ENCODE measurements at places on chromosomes 2 and 18.

- peak; percentile 60 for DNase-seq
These were observed 24.5 kb upstream of the HPCAL1 start for GRCh38 chr2:10278029-10278762.

DNA sequence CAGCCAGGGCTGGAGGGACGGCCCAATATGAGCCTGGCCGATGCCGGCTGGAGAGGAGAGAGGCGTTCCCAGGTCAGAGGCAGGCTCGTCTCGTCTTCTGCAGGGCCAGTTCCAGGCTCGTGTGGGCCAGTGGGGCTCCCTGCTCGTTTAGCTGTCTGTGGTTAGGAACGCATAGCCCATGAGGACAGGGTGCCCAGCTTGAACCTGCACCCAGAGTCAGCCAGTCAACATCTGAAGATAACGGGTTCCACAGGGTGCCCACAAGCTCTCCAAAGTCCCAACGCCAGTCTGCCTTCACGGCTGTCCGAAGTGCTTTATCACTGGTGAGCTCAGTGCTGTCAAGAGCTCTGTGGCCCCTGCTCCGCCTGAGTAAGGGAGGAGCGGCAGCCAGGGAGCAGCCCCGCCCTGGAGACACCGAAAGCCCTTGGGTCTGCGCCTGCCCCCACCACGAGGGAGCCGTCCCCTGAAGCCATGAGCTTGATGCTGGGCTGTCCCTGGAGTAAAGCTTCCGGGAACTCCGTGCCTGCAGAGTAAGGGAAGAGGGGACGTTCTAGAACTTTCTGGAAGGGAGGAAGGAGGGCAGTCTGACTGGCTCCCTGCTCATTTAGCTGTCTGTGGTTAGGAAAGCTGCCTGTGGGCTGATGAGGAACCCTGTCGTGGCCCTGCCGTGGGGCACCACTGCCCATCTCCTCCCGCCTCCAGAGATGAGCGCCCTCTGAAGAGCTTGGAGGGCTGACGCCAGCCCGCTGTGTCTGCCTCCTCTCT lies 2.7 kb upstream of the HSBP1L1 start:
- no peak for DNase-seq

DNA sequence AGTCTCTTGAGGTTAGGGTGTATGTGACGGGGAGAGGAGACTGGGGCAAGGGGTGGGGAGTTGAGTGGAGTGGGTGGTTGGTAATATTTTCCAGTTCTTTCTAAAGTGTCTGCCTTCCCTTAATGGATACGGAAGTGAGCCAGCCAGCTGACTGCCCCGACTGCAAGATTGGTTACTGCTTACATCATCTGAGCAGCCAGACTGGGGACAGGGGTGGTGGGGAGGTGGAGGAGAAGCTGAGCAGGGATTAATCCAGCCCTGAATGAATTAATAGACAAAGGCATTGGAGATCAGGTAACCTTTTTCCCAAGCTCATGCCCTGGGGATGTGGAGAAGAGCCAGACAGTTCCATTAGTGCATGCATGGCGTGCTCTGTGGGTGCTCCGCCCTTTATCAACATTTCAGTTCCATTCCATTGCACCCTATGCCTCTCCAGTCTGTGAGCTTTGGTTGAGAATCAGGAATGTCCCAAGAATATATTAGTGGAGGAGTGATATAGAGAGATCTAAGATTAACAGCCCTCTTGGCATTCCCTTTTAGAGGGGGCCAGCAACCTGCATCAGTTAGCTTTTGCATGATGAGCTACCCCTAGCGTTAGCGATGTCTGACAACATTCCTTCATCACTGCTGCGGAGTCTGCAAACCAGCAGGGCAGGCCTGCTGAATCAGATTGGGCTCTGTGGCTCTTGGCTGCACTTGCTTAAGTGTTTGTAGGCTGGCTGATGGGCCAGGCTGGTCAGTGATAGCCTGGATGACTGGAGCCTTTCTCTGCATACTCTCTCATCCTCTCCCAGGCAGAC lies 67.4 kb downstream of the TNP1 start:
- DNase-seq: no peak

GRCh38 chr18:58269931-58270330 lies 225.9 kb downstream of the NEDD4L start:
- no peak for DNase-seq

GRCh38 chr2:132825601-132826000 lies 155.6 kb upstream of the LYPD1 start:
- no peak for DNase-seq

- DNase-seq: no peak
These were observed 102.9 kb downstream of the ALPK2 start for GRCh38 chr18:58525928-58526424.

- DNase-seq: no peak
These were observed 68.8 kb upstream of the PIK3C3 start for GRCh38 chr18:41886126-41886807.

GRCh38 chr2:44277541-44277940 lies 2.3 kb downstream of the SLC3A1 start:
- DNase-seq: no peak

All from skeletal muscle cell (primary cell).